ENCODE measurements at places on chromosomes 3 and 15. TPM values are rescaled to one million over a fixed set of nuclear protein-coding genes. Genes with fewer than 3 reads are reported as not detected.

- H3K36me3 ChIP-seq, result no peaks in the 10 kb centered on the region
- H3K27ac ChIP-seq, result no peak overlapping the region
- H3K27me3 ChIP-seq, result no peaks in the 10 kb centered on the region
- H3K4me3 ChIP-seq, result no peak overlapping the region
Observed at GRCh38 chr15:30065025-30065801, 17.5 kb upstream of the GOLGA8J start.

The LEKR1 gene
- 2.3 TPM for total RNA-seq

The GLDN gene
- total RNA-seq, result 67.2 TPM

The SAMD7 gene
- not detected for total RNA-seq
